ENCODE measurements at places on chromosomes 7 and 10.

DNA sequence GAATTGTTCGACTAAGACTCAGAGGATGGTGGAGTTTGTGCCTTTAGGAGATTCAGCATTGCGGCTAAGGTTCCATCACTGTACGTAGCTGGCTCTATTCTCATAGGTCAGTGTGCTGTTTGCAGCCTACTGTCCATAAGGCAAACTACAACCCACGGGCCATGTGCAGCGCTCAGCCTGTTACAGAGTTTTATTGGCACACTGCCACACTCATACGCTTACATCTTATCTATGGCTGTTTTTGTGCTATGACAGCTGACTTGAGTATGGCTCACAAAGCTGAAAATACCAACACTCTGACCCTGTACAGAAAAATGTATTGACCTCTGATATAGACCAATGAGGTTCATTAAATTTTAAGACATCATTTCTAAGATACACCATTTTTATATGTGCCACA lies 114.5 kb downstream of the ARID5B start:
- H3K36me3 ChIP-seq = peaks cover 47% of the 10 kb centered on the region
- H3K27ac ChIP-seq = no peak overlapping the region
- DNase-seq = no peak
- H3K4me1 ChIP-seq = peaks cover 28% of the 10 kb centered on the region

GRCh38 chr10:4902571-4903011 lies 60.6 kb upstream of the AKR1C1 start:
- H3K36me3 ChIP-seq = no peaks in the 10 kb centered on the region
- no peak for DNase-seq
- no peaks in the 10 kb centered on the region for H3K27me3 ChIP-seq
- H3K4me3 ChIP-seq = no peak overlapping the region
- peak overlapping the region; percentile 71 for H3K27ac ChIP-seq

DNA sequence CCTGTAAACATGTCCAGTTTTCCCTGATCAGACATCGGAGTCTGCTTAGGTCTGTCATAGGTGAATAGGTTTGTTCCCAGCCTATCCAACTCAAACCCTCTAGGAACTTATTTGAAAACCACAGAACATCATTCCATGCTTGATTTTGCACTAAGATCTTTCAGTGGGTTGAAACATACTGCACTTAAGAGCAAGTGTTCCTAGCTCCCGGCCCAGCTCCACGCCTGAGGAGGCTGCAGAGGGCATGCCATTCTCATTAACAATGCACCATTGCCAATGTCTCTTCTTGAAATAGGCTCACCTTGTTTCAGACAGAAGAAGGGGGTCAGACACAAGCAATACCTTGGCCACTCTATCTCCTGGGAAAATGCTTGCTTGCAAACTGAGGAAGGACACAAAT lies 78.0 kb upstream of the EGR2 start:
- peaks cover 14% of the 10 kb centered on the region for H3K4me1 ChIP-seq
- H3K4me3 ChIP-seq = no peak overlapping the region
- H3K27me3 ChIP-seq = peaks cover 3% of the 10 kb centered on the region
- DNase-seq = no peak

- no peak for DNase-seq
- no peak overlapping the region for H3K27ac ChIP-seq
- H3K36me3 ChIP-seq = no peaks in the 10 kb centered on the region
- no peaks in the 10 kb centered on the region for H3K27me3 ChIP-seq
- H3K4me1 ChIP-seq = no peaks in the 10 kb centered on the region
Observed at GRCh38 chr7:53062796-53063195, 27.4 kb downstream of the POM121L12 start.

GRCh38 chr10:131577786-131578471 lies 266.4 kb upstream of the TCERG1L start:
- no peak overlapping the region for H3K4me3 ChIP-seq
- H3K27me3 ChIP-seq = peaks cover 2% of the 10 kb centered on the region
- DNase-seq = no peak

- no peaks in the 10 kb centered on the region for H3K4me1 ChIP-seq
- peaks cover 2% of the 10 kb centered on the region for H3K27me3 ChIP-seq
- H3K36me3 ChIP-seq = no peaks in the 10 kb centered on the region
- H3K27ac ChIP-seq = no peak overlapping the region
Observed at GRCh38 chr7:88628363-88629085, 131.0 kb upstream of the ZNF804B start.

DNA sequence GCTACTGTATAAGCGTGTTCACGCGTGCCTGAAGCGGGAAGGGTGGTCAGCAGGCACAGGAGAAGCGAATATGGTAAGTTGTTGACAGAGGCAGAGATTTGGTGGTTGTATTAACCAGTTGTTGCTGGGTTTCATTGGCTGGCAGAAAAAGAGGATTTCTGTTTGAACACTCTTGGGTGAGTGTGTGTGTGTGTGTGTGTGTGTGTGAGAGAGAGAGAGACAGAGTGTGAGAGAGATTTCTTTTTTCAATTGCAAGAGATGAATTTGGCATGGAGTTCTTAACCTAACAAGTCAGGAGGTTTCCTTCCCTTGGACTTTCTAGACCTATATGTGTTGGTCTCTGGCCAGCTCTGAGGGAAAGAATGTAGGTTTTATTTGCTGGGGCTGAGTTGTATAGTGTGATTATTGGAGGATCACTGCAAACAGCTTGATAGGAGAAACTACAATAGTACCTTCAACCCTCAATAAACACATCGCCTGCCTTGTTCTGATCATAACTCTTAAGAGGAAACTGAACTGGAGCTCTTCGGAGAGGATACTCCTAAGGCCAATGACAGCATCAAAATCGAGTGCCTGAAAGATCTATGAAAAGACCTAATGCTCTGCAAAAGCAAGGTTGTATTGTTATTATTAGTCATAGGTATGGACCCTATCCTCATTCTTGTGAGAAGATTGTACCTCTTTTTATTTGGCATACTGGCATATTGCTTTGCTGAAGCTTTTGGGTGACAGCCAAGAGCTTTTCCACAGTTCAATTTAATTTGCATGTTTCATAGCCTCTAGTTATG lies 1.2 kb downstream of the MCU start:
- H3K4me1 ChIP-seq = peaks cover 27% of the 10 kb centered on the region
- H3K27ac ChIP-seq = peak overlapping the region; percentile 1
- no peaks in the 10 kb centered on the region for H3K36me3 ChIP-seq
- peaks cover 5% of the 10 kb centered on the region for H3K27me3 ChIP-seq
- no peak for DNase-seq
- H3K4me3 ChIP-seq = peak overlapping the region; percentile 84

DNA sequence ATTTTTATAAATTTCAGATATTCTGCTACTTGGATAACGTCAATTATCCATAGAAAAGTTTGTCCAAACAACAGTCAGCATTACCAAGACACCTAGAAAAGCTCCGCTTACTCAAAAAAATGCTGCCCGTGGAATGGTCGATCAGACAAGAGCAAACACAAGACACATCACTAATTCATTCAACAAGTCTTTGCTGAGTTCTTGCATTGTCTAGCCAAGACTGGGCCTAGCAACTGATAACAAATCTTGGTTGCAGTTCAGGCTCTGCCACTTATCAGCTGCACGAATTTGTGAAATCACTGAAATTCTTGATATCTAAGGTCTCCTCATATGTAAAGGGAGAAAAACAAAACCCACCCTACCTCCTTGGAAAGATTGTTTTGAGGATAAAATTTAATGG lies 168.3 kb downstream of the AKR1D1 start:
- no peak overlapping the region for H3K4me3 ChIP-seq
- H3K4me1 ChIP-seq = no peaks in the 10 kb centered on the region
- H3K27ac ChIP-seq = no peak overlapping the region

GRCh38 chr7:52786174-52786573 lies 249.3 kb upstream of the POM121L12 start:
- H3K4me3 ChIP-seq = no peak overlapping the region
- H3K27ac ChIP-seq = no peak overlapping the region
- no peaks in the 10 kb centered on the region for H3K27me3 ChIP-seq
- no peak for DNase-seq

- H3K4me3 ChIP-seq = no peak overlapping the region
- no peaks in the 10 kb centered on the region for H3K4me1 ChIP-seq
- DNase-seq = no peak
- H3K27ac ChIP-seq = no peak overlapping the region
Observed at GRCh38 chr7:86058649-86059048, 585.1 kb upstream of the GRM3 start.

- no peaks in the 10 kb centered on the region for H3K4me1 ChIP-seq
- no peak overlapping the region for H3K27ac ChIP-seq
- H3K36me3 ChIP-seq = no peaks in the 10 kb centered on the region
- no peaks in the 10 kb centered on the region for H3K27me3 ChIP-seq
Observed at GRCh38 chr10:126372396-126372795, 15.9 kb downstream of the ADAM12 start.

GRCh38 chr10:43292755-43293676 lies 26.2 kb upstream of the RASGEF1A start:
- H3K27ac ChIP-seq = peak overlapping the region; percentile 65
- peaks cover 10% of the 10 kb centered on the region for H3K27me3 ChIP-seq
- peak overlapping the region; percentile 19 for H3K4me3 ChIP-seq

DNA sequence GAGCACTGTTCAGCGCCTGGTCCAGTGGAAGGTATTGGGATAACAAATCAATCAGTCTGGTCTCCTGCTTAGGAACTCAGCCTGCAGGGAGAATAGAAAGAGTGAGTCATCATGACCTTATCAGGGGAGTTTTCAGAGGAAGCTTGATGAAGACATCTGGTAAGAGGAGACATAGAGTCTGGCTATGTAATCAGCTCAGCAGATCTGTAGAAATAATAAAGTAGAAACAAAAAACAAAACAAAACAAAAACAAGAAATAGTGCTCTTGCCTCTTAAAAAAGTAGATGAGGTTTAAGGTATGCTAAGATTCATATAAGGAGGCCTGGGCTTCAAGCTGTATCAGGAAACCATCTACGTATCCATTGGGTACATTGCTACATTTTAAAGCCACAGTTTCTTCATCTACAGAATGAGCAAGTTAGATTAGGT lies 14.4 kb downstream of the TAS2R41 start:
- no peak overlapping the region for H3K27ac ChIP-seq
- H3K4me3 ChIP-seq = no peak overlapping the region
- peaks cover 28% of the 10 kb centered on the region for H3K4me1 ChIP-seq
- no peak for DNase-seq
- H3K27me3 ChIP-seq = no peaks in the 10 kb centered on the region
- no peaks in the 10 kb centered on the region for H3K36me3 ChIP-seq
